Activated T-helper 1 cell treated with Interleukin-2 at 50 U/mL for 16 hours (primary cell): ENCODE measurements at places on chromosomes 2 and 18.

DNA sequence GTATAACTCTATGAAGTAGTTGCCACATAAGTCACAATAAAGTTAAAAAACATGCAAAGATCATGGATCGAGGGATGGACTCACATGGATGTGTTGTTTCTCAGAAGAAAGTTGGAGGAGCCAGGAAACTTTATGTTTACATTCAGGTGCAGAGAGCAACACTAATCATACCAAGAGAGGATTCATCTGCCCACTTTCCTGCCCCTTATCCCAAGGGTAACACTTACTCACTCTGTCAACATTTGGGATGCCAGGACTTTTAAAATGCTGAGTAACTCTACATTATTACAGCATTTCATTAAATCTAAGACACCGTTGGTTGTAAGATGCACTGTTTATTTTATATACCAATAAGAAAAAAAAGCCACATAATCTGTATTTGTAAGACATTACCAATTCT, 170.4 kb downstream of the KCNE4 start:
- DNase-seq, result no peak

DNA sequence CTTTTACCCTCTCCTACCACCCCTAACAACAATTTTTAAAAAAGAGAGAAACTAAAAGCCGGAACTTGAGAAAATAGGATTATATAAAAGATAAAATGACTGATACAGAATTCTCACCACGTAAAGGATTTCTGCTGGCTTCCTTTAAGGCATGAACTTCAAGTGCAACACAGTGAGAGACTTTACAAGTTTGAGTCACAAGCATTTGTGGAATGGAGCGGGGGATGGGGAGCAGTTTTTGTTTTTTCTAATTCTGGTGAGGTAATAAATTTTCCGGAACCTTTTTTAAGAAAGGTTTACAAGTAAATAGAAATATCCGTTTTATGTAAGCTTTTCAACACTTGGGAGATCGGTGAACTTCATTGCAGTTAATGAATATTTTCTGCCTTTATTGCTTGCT, 1.8 kb upstream of the CDH2 start:
- DNase-seq, result no peak

GRCh38 chr2:164285576-164285975, 335.7 kb downstream of the GRB14 start:
- DNase-seq, result no peak

DNA sequence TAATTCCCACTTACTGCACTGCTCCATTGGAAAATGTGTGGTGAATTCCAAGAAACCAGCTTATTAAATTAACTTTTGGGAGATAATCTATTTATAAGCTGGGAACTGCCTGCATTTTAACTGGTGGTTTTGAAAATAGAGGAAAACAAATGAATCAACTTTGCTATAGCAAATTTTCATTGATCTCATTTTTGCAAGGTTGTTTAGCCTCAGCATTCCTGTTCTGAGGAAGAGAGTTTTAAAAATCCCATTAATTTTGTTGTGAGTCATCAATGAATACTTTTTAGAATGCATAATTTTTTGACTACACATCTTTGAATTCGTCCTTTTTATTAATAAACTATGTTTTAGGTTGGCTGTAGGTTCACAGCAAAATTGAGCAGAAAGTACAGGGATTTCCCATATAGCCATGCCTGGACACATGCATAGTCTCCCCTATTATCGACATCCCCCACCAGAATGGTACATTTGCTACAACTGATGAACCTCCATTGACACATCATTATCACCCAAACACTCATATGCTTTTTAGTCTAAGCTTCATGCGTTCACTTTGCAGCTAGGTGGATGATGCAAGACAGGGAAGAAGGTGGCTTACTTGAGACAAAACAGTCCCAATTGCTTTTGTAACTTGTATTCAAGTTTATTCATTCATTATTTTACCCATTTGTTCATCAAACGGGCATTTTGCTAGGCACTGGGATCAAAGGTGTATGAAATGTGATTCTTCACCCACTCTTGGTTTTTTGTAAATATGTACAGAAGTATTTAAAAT, 106.9 kb downstream of the ZNF521 start:
- DNase-seq, result no peak

- DNase-seq, result no peak
These were observed 1.6 kb downstream of the EHD3 start for GRCh38 chr2:31235504-31235902.

GRCh38 chr2:197208841-197209240, 101.7 kb downstream of the ANKRD44 start:
- no peak for DNase-seq

GRCh38 chr2:148917431-148917830, 42.4 kb downstream of the KIF5C start:
- no peak for DNase-seq

GRCh38 chr2:127564429-127565260, 29.2 kb downstream of the MYO7B start:
- DNase-seq, result no peak

GRCh38 chr2:5729416-5729815, 37.2 kb downstream of the SOX11 start:
- DNase-seq, result no peak

- DNase-seq, result no peak
These were observed 12.4 kb downstream of the KLHL14 start for GRCh38 chr18:32760391-32760790.

DNA sequence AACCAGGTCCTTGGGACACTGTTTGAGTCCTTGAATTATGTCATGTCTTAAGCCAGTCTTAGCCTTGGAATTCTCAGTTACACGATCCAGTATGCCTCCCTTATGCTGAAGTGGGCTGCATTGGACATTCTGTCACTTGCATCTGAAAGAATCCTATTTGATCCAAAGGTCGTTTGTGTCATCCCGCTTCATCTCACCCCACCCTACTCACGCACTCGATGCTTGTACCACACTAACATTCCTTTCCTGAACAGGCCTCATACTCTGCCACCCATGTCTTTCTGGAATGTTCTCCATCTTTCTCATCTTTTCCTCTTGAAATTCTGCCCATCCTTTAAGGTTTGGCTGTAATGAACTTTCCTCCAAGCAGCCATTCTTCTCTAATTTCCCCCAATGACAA, 27.9 kb upstream of the ZFP36L2 start:
- no peak for DNase-seq

DNA sequence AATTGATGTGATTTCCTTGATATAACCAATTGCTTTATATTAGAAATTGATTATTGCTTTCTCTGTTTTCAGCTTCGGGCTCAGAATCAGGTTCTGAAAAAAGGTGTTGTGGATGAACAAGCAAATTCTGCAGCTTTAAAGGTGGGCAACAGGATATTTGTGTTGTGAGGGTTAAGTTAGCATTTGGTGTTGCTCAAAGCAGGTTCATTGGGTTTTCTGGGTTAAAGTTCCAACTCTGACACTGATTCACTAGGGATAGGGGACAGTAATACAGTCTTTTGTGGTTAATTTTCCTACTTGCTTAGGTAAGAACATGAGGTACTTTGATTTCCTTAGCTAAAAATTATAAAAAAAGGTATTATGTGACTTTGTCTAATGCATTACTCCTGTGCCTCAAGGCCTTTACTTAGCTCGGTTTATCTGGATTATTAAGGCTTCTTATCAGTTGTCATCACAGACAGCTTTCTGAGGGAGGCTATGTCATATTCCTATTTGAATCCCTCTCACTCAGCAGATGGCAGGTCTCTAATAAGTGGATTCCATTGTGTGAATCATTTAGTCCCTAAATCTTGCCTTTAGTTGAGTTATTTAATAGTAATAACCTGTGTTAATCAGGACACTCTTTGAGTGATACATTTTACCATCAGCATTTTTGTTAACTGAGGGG, 78.9 kb upstream of the STON1 start:
- no peak for DNase-seq

- no peak for DNase-seq
These were observed 9.1 kb downstream of the SOX11 start for GRCh38 chr2:5701266-5701665.

- no peak for DNase-seq
These were observed 300.7 kb downstream of the SP3 start for GRCh38 chr2:173664513-173664910.

- peak; percentile 33 for DNase-seq
These were observed 141.6 kb upstream of the TTC39C start for GRCh38 chr18:23872701-23873550.

GRCh38 chr2:149616681-149617456, 29.3 kb upstream of the MMADHC start:
- DNase-seq, result no peak

DNA sequence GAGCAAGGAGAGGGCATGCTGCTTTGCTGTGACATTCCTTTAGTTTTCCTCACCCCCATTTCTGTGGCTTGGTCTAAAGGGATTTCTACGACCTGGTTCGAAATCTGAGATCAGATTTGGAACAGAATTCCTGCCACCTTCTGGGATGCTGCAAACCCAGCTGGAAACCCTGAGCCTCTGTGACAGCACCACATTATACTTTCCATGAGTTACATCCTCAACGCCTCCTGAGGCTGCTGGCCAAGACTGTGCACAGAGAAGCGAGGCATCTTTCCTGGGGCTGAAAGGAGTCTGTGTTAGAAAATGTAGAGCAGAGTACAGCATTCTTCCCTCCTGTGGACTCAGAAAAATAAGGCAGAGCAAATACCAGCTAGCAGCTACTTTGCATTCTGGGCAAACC, 138.1 kb upstream of the CHAC2 start:
- no peak for DNase-seq

- DNase-seq, result no peak
These were observed 19.9 kb downstream of the TTC32 start for GRCh38 chr2:19881908-19882265.

DNA sequence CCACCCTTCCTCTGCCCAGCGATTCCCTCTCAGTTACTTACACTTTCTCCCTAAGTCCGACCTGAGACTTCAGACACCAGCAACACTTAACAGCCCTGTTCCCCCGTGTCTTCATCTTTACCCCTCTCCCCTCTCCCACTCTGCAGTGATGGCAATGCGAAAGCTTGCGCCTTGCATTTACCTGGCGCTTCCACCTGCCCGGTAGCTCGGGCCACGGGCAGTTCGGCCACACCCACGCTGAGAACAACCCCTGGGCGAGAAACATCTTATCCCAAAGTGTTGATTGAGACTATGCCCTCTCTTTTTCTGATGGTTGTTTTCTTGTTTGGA, 558 bp downstream of the DNAJC10 start:
- DNase-seq, result no peak

DNA sequence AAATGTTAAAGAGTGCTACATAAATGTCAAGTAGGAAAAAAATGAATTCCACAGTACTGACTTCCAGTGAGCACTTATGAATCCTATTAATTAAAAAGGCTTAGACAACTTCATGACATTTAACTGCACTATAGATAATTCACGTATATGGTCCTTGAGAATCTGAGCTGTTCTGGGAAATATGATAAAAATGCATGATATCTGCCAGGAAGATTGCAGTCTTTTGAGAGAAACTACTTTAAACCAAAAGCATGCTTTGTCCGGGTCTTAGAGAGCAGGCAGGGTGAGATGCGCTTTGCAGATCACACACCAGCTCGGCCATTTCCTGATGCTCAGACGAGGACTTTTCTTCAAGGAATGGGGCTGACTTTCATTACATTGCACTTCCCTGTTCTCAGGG, 42.6 kb downstream of the CMPK2 start:
- DNase-seq, result no peak

DNA sequence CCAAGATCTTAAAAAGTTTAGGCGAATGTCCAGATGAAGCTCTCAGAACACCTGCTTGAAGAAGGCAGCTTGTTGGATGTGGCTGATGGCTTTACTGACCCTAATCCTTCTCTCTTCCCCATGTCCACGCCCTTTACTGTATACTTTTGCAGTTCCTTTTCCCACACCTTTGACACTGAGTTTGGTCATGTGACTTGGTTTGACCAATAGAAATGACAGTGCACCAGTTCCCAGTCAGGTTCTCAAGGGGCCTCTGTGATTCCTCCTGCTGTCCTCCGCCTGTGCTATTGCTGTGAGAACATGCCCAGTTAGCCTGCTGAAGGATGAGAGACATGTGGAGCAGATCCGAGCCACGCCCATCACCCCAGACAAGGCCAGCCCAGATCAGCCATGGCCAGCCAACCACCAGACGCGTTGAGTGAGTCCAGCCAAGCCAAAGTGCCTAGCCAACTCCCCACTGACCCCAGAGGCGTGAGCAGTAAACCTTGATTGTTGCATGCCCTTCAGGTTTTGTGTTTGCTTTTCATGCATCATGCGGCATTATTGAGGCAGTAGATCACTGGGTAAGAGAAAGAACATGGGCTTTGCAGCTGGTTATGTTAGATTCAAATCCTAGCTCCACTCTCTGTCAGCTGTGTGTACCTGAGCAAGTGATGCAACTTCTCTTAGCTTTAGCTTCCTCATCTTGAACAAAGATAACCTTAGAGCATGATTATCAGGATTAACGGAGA, 258.0 kb upstream of the SIX2 start:
- DNase-seq, result no peak

GRCh38 chr2:85130407-85130806, 2.8 kb upstream of the TCF7L1 start:
- DNase-seq, result no peak

- DNase-seq, result no peak
These were observed 48.6 kb downstream of the DDX1 start for GRCh38 chr2:15640261-15640711.

DNA sequence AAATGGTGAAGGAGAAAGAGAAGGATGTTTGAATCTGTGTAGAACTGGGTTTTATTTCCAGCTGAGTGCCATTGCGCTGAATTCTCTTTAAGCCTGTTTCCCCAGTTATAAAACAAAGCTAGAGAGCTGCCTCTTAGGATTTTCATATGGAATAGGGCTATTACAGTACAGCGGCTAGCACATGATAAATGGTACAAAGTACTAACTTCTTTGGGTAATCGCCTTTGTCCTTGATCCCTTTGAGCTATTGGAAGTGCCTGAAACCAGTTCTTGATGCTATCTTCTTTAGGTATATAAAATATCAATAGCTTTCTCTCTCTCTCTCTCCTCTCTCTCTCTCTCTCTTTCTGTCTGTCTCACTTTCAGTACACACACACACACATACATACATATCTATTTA, 71.3 kb downstream of the SOX11 start:
- no peak for DNase-seq

DNA sequence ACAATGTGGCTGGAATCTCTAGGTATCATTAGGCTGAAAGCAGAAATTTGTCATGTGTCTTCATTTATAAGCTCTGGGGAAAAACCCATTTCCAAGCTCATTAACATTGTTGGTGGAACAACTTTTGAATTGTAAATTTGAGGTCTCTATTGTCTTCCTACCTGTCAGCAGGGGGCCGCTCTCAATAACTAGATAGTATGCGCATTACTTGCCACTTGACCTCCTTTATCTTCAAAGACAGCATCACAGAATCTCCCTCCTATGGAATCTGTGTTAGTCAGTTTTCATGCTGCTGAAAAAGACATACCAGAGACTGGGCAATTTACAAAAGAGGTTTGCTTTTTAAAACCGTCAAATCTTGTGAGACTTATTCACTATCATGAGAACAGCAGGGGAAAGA, 223.1 kb downstream of the CALCRL start:
- DNase-seq, result no peak
